ENCODE measurements at places on chromosomes 1 and 21.

GRCh38 chr1:59004755-59005154 is 220.9 kb upstream of the JUN start:
- no peak for DNase-seq

DNA sequence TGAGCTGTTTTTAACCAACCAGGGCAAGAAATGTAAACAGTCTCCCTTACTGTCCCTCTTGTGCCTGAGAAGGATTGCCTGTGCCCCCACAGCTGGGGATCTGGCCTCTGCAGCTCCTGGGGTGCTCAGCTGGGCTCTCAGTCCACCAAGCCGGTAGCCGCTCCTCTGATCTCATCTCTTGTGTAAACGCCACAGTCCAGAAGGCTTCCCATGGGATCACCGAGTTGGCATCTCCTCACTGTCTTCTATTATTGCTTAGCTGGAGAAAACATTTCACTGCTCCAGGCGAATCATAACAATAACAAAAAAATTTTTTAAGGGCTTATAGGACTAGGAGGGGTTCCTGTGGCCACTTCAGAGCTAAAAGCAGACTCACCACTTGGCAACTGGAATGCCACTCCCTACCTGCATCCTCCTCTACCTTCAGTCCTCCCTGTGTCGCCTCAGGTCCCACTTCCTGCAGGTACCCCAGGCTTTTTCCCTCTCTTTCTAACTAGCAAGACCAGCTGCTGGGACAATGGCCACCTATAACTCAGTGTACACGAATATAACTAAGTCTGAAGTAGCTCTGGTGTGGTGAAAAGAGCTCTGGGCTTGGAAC is 75.8 kb downstream of the ATP1A1 start:
- no peak for DNase-seq

- DNase-seq = no peak
Measured at GRCh38 chr1:227937838-227938145, 9.9 kb downstream of the WNT9A start.

GRCh38 chr1:204321665-204322064 is 38.1 kb downstream of the PLEKHA6 start:
- DNase-seq = no peak

GRCh38 chr1:173295995-173296394 is 88.9 kb upstream of the TNFSF4 start:
- DNase-seq = no peak

DNA sequence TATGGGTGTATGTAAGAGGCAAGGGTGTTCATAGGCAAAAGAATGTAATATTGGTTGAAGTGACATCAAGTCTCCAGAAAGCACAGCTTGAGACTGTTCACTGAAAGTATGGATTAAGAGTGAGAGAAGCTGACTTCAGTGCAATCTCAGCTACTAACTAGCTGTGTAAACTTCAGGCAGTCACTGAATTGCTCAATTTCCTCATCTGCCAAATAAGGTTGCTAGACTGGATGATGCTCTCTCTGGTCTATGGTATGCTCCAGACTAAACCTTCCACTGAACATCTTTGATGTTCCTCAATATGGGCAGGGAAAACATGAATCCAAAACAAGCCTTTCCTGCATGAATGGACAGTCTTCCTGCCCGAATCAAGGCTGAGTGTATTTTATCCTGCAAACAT is 111.8 kb upstream of the USH2A start:
- no peak for DNase-seq

DNA sequence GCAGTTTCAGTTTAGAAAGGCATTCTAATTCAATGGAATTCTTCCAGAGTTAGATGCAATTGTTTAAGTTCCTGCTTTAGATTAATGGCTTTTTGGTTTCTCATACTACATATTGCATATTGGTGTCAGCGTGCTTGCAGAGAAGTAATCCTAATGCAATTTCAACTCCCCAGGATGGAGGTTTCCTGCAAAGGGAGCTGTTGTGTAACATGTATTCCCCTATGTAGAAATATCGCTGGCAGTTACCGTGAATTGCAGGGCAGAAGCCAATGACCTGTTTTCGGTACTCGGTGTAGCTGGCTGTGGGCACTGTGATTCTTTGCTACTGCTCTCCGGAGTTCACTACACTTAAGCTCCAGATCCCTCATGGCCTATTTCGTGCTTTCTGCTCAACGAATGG is 256.1 kb upstream of the PTBP2 start:
- no peak for DNase-seq

DNA sequence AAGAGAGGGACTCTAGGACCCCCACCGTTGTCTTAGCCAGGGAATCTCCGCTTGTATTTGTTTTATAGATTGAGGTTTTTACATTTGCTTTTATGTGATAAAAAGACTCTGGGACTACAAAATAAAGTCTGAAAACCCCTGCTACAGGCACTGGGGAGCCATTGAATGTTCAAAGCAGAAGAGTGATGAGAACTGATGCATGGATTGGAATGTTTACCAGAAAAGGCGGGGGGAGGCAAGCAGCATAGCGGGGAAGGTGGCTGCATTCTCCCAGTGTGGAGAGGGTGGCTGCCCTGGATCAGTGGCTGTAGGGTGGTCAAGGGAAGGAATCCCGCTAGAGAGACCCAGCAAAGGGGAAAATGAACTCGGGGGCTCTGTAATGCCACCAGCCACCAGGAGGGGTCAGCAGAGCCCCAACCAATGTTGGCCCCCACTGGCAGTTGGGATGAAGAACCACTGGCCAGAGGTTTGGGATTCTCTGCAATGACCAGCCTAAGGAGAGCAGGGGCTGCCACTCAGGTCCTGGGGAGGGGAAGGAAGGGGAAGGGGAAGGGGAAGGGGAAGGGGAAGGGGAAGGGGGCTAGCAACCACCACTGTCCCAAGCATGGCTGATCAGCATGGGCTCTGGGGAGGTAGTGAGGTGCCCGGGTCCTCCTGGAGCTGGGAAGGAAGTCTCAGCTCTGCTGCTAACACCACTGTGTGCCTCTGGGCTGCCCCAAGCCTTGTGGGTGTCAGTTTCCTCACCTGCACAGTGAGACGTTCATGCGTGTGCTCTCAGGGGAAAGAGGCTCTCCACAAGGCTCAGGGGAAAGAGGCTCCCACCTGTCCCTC is 19.2 kb upstream of the PEF1 start:
- peak; percentile 41 for DNase-seq

- no peak for DNase-seq
Measured at GRCh38 chr1:165843304-165843703, 15.9 kb downstream of the UCK2 start.

DNA sequence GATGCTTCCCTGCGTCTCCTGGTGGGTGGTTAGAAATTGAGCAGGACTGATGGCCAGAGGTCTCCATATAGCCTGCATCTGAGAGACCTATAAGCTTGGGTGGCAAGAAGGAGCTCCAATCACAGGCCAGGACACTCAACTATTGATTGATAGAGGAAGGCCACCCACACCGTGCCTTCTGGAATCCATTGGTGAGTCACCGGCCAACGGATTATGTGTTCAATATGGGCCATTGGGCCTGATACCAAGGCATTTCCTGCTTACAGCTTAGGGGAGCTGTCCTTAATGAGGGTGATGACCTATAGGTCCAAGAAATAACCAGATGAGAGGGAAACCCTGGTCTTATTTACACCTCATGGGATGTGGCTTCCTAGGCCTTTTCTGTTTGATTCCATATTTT is 115.1 kb downstream of the PLPP3 start:
- DNase-seq = no peak

DNA sequence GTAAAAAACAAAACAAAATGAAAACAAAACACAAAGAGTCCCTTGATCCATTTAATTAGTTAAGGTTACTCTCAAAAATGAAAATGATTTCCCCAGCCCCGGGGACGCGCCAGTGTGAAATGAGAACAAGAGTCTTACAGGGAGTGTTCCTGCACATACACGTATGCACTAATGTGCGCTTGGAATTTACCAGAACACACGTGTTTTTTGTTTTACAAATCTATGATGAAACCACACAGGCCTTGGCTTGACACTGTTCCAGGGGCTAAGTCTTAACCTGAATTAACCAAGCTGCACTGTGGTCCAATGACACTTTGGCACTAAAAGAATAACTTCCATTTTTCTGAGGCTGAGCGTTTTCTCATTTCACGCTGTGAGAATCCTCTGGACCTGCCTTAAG is 63.7 kb downstream of the SLC45A1 start:
- DNase-seq = no peak

DNA sequence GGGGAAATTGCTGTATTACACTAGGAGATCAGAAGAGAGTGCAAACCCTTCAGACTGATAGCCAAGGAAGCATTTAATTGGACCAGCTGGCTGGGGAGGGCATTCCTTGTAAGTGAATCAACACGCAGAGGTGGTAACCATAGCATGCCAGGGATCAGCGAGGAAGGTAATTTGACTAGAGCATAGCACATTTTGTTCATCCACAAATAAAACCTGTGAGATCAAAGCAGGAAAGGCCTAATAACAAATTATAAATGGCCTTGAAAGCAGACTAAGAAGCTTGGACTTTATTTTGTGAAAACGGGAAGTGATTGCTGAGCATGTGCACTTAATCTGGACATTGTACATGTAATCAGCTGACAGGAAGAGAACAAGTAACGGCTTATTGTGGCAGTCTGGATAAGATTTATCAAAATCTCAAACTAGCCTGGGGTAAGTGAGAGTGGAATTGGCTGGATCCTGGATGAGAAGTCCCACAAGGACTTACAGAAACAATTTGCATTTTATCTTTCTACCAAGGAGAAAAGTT is 11.7 kb upstream of the CD55 start:
- DNase-seq = no peak

DNA sequence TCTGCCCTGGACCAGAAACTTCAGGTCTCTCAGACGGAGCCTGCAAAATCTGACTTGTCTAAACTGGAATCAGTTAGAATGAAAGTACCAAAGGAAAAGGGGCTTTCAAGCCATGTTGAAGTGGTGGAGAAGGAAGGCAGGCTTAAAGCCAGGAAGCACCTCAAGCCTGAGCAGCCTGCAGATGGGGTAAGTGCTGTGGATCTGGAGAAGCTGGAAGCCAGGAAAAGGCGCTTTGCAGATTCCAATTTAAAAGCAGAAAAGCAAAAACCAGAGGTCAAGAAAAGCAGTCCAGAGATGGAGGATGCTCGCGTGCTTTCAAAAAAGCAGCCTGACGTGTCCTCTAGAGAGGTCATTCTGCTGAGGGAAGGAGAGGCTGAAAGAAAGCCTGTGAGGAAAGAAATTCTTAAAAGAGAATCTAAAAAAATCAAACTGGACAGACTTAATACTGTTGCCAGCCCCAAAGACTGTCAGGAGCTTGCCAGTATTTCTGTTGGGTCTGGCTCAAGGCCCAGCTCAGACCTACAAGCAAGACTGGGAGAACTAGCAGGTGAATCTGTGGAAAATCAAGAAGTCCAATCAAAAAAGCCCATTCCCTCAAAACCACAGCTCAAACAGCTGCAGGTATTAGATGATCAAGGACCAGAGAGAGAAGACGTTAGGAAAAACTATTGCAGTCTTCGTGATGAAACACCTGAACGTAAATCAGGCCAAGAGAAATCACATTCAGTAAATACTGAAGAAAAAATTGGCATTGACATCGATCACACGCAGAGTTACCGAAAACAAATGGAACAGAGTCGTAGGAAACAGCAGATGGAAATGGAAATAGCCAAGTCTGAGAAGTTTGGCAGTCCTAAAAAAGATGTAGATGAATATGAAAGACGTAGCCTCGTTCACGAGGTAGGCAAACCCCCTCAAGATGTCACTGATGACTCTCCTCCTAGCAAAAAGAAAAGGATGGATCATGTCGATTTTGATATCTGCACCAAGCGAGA is 46.6 kb downstream of the ZBTB17 start:
- DNase-seq = no peak

DNA sequence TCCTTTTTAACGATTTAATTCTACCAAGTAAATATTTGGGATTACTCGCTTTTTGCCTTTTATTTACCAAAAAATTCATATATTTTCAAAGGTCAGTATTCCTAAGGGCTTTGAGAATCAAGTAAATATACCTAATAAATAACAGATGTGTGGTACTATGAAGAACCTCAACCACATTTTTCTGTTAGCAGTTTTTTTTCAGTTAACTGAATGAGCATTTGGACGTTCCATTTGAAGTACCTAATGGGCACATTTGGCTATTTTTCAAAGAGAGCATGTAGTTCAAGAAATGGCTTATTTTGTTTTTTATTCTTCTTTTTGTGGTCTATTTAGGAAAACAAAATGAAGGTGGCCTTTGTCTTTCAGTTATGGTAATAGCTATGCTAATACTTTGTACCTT is 253.0 kb downstream of the GPR52 start:
- no peak for DNase-seq

DNA sequence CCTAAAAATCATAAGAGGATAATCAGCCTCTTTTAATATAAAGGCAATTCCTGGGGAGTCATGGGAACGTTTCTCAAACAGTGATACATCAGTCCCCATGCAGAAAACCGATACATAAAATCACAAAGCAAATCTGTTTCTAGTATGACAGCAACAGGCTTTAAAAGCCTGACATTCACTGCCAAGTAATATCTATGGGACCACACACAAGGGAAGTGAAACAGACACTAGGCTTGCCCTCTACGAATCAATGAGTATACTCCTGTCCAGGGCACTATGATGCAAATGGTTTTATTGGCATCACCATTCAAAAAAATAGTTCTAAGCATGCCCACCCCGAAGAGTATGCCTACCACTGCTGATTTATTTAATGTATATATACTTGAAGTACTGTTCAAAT is 54.4 kb downstream of the TIAM1 start:
- no peak for DNase-seq

DNA sequence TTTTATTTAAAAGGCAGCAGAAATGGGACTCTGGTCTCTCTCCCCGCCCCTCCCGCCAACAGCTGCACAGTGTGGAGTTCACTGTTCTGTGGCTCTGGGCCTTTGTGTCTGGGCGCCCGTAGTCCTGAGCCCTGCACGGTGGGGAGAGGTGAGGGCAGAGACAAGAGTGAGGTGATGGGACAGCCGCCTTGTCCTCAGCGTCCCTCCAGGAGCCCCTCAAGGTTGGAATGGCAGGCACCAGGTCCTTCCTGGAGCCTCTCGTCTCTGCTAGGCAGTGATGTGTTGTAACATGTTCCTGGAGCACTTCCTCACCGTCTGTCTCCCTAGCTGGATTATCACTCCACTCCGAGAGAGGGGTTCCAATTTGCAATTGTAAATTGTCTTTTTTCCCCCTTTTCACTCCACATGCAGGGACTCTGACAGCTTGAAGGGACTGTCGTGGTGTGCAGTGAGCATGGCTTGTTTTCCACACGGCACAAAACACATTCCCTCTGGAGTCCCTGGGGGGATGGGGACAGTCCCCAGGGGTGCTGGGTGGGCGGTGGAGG is 44.6 kb upstream of the C1orf174 start:
- no peak for DNase-seq

DNA sequence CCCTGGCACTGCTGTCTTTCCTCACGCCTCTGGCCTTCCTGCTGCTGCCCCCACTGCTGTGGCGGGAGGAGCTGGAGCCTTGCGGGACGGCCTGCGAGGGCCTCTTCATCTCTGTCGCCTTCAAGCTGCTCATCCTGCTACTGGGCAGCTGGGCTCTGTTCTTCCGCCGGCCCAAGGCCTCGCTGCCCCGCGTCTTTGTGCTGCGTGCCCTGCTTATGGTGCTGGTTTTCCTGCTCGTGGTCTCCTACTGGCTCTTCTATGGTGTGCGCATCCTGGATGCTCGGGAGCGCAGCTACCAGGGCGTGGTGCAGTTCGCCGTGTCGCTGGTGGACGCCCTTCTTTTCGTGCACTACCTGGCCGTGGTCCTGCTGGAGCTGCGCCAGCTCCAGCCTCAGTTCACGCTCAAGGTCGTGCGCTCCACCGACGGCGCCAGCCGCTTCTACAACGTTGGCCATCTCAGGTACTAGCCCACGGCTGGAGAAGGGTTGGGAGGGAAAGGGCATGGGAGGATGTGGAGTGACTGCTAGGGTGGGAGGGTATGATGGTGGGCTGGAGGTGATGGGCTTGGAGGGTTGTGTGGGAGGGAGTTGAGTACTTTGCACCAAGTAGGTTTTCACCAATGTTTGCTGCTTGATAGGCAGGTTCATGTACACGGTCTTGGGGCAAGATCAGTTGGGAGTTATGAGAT is 18.9 kb downstream of the VANGL2 start:
- DNase-seq = no peak

Data from NCI-H1930 (cell line).